ENCODE measurements at places on chromosomes 12 and 14. TPM values are rescaled to one million over a fixed set of nuclear protein-coding genes. Genes with fewer than 3 reads are reported as not detected.

Gene EIF2S3B
- total RNA-seq: 1.8 TPM

Gene ASIC1
- total RNA-seq: 1.8 TPM

Gene SLC25A21
- total RNA-seq: 0.50 TPM

Gene SIX6
- not detected for total RNA-seq

Measured in fibroblast of lung (primary cell).